ENCODE measurements at places on chromosomes 7 and 10. TPM values are rescaled to one million over a fixed set of nuclear protein-coding genes. Genes with fewer than 3 reads are reported as not detected.

NKX1-2 gene
- total RNA-seq, result 0.79 TPM

SEMA3E gene
- total RNA-seq, result 11.8 TPM

ARMC3 gene
- 29.3 TPM for total RNA-seq

PSD gene
- 32.7 TPM for total RNA-seq

KNDC1 gene
- 14.3 TPM for total RNA-seq

IDI2 gene
- total RNA-seq, result not detected

IGF2BP3 gene
- total RNA-seq, result 37.3 TPM

Data from spinal cord (tissue), 10 donors.